Mammary epithelial cell (primary cell): ENCODE measurements at places on chromosomes 3 and 15.

DNA sequence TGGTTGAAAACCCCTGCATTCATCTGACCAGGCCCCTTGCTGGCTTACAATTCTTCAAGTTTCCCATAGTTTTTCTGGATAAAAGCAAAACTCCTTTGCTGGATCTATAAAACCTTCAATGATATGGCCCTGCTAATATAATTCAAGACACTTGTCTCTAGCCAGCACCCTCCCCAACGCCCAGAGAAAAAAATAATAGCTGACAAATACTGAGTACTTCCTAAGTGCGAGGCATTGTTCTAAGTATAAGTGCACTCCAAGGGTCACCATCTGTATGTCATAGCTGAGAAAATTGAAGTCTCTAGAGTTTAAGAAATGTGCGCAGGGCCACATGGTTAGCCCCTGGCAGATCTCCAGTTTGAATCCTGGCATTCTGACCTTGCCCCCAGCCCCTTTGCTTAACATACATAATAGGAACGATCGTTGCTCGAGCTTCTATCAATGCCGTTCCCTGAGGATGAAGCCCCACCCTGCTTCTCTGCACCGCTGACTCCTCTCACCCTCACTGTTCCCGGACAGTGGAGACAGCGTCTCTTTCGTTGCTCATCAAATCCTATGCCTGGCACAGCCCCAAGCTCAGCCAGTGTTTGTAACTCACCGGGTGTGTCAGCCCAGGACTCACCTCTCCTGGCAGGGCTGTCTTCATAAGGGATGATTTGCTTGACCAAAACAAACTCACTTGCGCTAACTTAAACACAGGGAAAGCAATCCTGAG, 377.1 kb upstream of the PROK2 start:
- DNase-seq, result peak; percentile 48

GRCh38 chr3:191366675-191367074, 36.3 kb upstream of the UTS2B start:
- no peak for DNase-seq

DNA sequence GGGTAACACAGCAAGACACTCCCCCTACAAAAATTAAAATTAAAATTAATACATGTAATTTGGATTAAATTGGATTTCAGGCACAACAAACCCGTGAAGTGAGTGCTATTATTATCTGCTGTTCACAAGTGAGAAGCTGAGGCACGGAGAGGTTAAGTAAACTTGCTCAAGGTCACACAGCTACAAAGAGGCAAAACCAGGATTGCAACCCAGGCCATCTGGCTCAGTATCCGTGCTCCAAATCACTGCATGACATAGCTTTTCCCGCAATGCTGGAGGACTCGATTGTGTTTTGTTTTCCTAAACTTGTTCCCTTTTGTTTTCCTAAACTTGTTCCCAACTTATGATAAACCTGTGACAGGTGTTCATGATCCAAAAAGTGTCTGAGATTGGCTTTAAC, 19.9 kb upstream of the C15orf39 start:
- DNase-seq, result no peak

- no peak for DNase-seq
Measured at GRCh38 chr15:29734917-29735572, 87.2 kb downstream of the TJP1 start.

DNA sequence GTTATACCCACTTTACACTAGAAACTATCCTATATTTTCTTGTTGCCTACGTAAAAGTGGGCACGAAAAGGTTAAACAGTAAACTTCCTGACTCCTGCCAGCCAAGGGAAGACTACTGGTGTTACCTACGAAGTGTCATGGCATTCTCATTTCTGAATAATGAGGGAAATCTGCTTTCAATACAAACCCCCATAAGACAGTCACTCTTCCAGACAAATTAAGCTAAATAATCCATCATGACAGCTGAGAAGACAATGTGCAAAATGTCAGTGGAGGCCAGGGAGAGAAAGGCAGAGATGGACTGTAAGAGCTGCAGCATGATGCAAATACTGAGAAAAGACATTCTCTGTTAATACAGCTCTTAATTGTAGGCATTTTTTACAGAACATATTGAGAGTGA, 136.5 kb downstream of the SERPINI1 start:
- no peak for DNase-seq

DNA sequence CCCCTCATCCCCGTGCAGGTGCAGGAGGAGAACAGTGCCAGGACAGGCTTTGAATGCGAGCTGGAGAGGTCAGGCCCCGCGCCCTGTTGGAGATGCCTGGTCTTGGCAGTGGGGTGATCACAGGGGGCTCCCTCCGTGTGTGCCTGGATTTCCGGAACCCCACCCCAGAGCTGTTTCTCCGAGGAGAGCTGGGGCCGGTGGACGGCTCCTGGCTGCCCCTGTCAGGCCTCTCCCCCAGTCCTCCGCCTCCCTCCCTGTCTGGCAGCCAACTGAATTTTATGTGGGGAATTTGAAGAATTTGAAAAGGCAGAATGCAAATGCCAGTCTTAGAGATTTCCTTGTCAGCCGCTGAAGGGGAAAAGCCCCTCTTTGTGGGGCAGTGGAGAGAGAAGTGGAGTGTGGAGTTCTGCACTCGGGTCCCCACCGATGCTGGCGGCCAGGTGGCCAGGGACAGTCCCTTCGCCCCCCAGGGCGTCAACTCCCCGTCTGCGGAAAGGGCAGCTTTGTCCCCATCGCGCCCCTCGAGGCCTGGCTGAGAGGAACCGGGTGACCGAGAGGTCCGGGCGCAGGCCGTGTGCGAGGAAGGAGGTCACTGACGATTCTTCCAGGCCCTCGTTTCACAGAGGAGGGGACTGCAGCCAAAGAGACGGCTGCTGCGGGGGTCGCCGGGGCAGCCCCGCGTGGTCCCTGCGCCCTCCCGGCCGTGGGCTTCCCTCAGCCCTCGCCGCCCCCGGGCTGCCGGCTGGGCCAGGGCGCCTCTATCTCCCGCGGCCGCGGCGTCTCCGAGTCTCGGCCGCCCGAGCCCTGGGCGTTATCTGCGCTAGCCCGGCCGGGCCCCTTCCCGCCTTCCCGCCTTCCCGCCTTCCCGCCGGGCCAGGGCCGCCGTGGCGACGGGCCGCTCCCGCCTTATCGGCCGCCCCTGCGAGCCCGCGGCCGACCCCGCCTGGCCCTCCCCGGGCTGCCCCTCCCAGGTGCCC, 56.0 kb upstream of the LCTL start:
- DNase-seq, result no peak

- DNase-seq, result peak; percentile 37
Measured at GRCh38 chr15:44812029-44812517, 75.7 kb downstream of the TRIM69 start.

- DNase-seq, result no peak
Measured at GRCh38 chr3:30657914-30658313, 51.5 kb downstream of the TGFBR2 start.

GRCh38 chr15:74431645-74432044, 2.1 kb downstream of the SEMA7A start:
- DNase-seq, result no peak

DNA sequence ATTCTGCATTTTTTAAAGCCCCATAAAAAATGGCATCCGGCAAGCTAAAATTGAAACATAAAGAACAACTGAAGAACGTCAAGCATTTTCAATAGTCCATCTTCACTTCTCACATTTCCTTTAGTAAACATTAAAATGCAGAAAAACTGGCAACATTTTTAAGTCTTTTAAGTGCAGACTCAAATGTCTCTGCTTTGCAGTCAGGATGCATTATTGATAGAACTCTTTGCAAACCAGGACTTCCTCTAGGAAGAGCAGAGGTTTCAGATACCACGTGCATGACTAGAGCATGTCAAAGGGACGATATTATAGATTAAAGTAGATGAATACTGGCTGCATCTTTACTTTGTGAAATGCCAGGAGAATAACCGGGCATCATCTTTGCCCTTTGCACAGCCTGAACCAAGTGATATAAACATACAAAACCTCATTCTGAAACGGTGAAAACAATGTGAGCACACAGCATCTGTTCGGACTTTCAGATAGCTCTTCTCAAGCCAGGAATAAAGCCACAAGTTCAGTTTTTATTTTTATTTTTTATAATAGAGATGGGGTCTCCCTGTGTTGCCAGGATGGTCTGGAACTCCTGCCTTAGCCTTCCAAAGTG, 65.1 kb downstream of the LDHAL6B start:
- no peak for DNase-seq

- no peak for DNase-seq
Measured at GRCh38 chr3:12132881-12133280, 25.8 kb downstream of the TIMP4 start.

GRCh38 chr3:151293127-151293526, 14.8 kb upstream of the P2RY14 start:
- DNase-seq, result peak; percentile 56

DNA sequence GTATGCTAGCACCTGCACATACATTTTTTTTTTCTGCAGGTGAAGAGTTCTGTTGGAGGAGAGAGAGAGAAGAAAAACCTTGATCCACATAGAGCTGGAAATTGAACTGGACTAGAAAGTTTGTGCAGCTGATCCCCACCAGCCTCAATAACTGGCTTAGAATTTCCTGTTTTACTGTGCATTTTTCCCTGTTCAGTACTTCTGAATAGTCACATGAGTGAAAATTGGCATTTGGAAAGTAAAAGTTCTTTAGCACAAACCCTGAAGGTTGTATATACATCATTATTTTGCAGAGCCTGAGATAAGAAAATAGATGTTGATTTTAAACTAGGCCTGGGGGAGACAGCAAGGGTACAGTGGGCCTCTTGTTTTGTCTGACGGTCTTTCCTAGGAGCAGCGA, 42.3 kb downstream of the GHSR start:
- DNase-seq, result no peak

DNA sequence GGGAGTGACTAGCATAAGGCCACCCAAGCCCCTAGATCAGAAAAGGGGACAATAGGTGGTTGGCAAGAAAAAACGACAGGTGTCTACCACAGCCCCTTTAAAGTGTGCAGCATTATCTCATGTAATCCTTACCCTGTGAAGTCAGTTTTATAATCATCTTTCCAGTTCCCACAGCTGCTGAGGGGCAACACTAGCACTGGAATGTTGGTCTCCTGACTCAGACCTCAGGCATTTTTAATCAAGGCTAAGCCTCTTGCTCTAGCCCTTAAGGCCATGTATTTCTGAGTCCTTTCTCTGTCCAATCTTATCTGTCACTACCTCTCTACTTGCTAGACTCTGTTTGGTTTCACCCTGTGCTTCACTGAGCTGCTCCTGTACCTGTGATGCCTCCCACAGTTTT, 171.7 kb downstream of the TLE3 start:
- no peak for DNase-seq

GRCh38 chr15:42727750-42728381, 9.1 kb downstream of the CDAN1 start:
- DNase-seq, result no peak

- no peak for DNase-seq
Measured at GRCh38 chr15:65244638-65245037, 33.4 kb upstream of the CILP start.

DNA sequence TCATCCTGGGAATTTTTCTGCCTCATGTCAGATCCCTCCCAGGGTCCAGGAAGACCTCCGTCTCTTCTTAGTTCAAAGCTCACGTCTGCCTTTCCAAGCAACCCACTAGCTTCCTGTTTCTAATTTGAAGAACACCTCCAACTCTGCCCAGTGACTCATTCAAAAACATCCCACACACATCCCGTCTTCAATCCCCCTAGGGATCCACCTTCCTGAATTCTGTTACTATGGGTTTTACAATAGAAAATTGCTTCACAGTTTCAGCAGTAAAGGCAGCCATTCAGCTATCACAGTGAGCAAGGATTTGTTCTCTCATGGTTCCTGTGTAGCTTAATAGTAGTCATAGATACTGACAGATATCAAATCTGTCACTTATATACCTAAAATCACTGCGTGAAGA, 308.3 kb upstream of the CCDC54 start:
- peak; percentile 74 for DNase-seq

DNA sequence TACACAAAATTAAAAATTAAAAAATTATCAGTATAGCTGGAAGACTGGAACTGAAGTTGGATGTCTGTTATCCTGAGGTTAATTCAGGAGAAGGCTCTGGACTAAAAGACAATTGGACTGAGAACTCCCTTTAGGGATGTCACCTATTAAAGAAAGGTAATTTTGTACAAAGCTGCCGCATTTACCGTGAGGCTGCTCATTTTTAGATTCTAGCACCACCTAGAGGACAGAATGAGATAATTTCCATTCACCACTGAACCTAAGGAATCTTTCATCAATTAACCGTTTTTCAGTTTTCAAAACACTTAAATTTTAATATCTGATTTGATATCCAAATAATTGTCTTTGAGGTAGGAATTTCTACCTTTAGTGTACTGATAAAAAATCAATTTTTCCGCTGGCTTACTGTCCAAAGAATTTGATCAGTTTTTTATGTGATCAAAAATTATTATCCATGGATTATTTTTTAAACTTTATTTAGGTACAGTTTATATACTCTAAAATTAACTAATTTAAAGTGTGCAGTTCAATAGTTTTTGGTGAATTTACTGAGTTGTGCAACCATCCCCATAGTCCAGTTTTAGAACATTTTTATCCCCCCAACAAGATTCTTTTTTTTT, 106.7 kb upstream of the TNIK start:
- peak; percentile 25 for DNase-seq

- no peak for DNase-seq
Measured at GRCh38 chr15:101483462-101483861, 6.0 kb downstream of the PCSK6 start.

DNA sequence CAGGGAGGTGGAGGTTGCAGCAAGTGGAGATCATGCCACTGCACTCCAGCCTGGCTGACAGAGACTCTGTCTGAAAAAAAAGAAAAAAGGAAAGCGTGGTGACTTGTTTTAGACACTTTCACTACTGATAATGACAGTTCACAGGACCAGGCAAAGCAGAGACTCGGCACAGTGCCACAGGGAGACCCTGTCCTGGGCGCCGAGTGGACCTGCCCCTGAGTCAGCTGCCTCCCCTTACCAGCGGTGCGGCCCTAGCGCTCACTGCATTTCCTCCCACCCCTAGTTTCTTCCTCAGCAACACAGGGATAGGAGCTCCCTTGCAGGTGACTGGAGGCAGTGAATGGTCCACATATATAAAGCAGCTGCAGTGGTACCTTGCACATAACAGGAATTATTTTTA, 38.7 kb upstream of the NSMCE3 start:
- no peak for DNase-seq

DNA sequence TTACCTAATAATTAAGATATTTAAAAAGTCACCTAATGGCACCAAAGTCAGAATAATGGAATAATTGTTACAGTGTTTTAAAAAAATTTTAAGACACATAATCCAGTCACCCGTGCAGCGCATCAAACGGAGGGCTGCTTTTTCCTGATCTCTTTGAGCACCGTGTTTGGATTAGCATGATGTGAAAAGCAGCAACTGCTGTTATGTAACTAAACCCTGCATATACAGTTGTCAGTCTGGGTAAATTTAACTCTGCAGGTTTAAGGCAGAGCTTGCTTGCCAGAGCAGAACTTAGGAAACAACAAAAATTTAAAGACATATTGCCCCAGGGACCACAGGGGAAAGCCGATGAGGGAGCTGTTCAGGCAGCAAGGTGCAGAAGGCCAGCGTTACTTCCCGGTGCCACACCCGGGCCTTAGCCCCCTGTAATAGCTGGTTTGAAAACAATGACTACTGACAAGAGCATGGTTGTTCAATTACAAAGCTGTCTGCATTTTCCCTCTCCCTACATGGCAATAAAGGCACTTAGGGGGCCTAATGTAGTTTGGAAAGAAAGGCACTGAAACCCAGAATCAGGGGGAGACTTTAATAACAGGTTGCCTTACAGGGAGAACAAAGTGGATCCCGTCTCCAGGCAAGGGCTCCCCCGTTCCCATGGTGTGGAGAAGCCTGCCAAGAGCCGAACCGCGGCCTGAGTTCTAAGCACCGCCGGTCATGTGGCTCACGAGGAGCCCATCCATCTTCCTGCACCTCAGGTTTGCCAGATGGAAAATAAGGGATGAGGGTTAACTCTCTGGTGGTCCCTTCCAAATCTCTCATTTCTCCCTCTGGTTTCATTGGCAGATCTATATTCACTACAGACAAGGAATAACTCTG, 32.2 kb downstream of the RORA start:
- DNase-seq, result no peak
